ENCODE measurements at places on chromosomes 3 and 15.

DNA sequence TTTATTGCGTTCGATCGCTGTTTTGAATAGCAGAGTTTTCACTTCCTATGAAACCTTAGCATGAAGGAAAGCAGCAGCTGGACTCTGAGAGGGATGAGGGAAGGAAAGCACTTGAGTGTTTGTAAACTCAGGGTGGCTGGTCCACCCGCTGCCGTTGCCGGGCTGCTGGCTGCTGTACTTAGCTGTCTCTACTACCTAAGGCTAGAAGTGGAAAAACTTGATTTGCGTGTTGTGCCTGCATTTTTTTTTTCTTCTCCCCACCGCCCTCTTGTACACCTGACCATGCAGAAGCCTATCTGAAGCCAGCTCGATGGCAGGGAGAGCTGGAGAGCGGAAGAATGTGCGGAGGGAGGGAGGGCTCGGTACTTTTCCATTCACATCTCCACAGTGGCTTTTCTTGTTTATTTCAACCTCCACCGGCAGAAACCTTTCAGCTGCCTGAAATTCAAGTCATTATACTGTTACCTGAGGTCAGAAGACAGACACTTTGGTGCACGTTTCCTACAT is 4.8 kb upstream of the BCL6 start:
- DNase-seq = no peak

DNA sequence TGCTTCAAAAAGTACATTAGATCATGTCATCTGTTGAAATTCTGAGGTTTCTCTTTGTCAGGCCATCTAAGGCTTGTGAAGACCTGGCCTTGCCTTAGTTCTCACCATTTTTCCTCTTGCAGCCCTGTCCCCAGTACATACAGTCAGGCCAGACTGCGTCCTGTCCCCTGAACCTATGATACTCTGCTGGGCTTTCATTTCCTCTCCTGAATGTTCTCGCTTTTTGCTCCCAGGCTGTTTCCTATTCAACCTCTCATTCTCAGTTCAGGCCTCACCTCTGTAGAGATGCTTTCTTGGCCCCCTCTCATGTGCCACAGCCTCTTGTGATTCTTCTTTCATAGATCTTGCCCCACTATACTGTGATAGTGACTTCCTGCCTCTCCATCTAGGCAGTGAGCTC is 648.8 kb upstream of the KCNMB2 start:
- no peak for DNase-seq

DNA sequence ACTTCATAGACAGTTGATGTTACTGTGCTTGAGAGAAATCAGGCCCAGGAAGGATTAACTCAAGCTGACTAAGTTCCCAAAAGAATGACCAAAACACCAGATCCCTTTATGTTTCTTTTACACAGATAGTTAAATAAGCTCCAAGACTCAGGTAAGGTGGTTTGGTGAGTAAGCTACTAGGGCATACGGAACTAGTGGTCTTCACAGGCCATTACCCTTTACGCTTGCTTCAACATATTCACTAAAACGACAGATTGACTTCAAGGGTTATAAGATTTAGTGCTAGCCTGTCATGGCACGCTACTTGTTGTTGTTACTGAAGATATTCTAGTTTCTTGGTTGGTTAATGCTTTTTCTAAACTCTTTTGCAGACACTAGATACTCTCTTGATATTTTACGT is 369.3 kb downstream of the LPP start:
- no peak for DNase-seq

GRCh38 chr15:63049783-63050371 is 7.3 kb downstream of the TPM1 start:
- no peak for DNase-seq

DNA sequence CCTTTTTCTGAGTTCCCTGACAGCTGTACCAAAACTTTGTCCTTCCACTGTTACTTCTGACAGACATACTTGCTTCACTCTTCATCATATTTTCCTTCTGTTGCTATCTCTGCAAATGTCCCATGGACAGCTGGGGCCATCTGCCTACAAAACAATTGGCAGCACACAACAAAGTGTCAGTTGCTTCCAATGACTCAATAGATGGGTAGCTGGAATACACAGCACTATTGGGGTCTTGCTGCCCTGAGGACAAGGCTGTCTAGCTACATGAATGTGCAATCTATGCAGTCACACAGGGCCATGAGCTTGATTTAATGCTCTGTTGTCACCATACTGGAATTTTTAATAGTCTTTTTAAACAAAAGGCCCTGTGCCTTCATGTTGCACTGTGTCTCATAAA is 192.8 kb downstream of the DTWD1 start:
- no peak for DNase-seq

DNA sequence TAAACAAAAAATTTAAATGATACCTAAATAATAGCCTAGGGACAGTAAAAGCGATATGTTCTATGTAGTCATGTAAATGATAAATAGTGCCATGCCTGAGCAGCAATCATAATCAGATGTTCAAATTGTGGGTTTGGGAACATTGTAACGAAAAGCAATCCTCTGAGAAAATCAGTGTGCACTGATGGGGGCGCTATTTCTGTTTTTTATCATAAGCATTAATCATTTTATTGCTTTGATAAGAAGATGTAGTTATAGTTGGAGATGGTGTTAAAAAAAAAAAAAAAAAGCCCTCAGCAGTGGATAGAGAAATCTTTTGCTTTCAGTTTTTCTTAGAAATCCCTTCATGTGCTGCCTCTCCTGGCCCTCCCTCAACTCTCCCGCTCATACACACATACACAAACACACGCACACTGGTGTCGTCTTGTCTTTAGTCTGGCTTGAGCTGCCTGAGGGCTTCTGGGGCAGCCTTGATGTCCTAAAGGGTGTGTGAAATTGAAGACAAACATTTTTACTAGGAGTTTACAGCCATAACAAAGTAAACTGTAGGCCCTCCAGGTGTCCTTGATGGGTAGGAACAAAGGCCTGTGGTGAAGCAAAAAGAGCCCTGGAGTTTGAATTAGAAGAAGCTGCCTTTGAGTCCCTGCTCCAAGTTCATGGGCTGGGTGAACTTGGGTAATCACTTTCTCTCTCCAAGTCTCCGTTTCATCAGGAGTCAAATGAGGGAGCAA is 428.1 kb downstream of the SOX2 start:
- peak; percentile 63 for DNase-seq

- DNase-seq = no peak
Measured at GRCh38 chr3:197686899-197687298, 49.8 kb downstream of the RUBCN start.

DNA sequence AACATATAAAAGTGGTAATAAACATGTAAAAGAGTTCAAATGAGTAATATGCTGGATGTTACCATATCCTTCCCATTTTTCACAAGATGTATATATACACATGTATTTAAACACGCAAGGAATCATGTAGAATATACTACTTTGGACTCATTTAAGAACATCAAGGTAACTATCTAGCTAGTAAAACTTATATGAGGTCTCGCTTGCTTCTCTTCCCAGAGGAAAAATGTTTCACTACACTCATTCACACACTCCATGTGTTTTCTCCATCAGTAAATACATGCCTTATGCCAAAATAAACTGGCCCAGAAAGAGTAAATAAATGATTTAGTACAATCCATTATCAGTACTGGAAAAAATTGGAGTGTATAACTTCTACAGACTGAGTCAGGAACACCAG is 229.2 kb upstream of the MME start:
- DNase-seq = no peak

GRCh38 chr3:117536006-117536405 is 826.4 kb downstream of the TUSC7 start:
- no peak for DNase-seq

DNA sequence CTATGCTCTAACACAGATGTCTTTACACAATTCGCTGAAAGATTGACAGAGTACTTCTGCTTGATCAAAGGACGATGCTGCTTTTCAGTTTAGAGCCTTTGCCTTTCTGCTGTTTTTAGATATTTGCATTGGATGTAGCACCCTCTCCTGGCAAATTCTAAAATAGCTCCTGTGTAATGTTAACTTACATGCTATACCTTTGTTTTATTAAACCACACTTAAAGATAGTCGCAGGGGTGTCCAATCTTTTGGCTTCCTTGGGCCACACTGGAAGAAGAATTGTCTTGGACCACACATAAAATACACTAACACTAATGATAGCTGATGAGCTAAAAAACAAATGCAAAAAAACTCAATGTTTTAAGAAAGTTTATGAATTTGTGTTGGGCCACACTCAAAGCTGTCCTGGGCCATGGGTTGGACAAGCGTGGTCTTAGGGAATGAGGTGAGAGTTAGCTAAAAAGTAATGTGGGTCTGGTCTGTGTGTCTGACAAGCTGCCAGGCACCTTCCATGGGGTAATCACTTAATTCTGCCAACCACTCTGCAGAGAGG is 62.9 kb downstream of the ATG7 start:
- peak; percentile 25 for DNase-seq

DNA sequence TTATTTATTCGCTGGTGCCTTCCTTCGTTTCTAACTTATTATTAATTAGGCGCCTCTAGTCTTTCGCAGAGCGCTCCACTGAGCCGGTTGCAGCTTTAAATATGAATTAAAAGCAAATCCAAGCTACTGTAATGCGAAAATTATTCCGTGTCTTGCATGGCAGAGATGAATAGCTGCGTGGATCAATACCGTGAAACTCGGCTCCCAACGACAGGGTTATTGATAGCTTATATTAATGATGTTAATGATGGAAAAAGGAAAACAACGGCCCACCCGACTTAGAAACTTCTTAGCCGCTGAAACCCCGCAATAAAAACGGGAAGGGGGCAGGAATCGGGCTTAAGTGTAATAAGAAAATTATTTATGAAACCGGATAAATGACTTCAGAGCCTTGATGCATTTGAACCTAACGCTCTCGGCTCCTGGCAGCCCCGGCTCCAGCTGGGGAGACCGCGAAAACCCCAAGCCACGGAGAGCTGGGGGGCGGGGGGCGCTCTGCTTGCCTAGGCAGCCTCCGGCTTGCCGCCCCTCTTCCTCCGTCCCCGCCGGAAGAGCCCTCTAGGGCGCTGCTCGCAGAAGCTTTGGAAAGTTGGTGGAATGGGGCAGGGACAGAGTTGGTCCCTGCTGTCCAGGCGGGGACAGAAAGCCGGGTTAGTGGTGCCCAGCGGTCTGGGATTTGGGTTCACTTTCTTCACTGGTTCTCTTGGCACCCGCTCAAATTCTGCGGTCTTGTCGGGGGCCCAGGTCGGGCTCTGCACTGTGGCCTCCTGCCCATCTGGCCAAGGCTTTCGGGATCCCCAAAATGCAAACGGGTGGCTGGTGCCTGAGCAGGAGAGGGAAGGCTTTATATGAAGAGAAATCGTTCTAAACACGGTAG is 7.7 kb upstream of the ONECUT1 start:
- DNase-seq = no peak

- no peak for DNase-seq
Measured at GRCh38 chr15:74468341-74469032, 7.5 kb upstream of the UBL7 start.

GRCh38 chr3:177427540-177427939 is 230.3 kb upstream of the TBL1XR1 start:
- no peak for DNase-seq

- no peak for DNase-seq
Measured at GRCh38 chr3:4825436-4826236, 153.6 kb upstream of the BHLHE40 start.

DNA sequence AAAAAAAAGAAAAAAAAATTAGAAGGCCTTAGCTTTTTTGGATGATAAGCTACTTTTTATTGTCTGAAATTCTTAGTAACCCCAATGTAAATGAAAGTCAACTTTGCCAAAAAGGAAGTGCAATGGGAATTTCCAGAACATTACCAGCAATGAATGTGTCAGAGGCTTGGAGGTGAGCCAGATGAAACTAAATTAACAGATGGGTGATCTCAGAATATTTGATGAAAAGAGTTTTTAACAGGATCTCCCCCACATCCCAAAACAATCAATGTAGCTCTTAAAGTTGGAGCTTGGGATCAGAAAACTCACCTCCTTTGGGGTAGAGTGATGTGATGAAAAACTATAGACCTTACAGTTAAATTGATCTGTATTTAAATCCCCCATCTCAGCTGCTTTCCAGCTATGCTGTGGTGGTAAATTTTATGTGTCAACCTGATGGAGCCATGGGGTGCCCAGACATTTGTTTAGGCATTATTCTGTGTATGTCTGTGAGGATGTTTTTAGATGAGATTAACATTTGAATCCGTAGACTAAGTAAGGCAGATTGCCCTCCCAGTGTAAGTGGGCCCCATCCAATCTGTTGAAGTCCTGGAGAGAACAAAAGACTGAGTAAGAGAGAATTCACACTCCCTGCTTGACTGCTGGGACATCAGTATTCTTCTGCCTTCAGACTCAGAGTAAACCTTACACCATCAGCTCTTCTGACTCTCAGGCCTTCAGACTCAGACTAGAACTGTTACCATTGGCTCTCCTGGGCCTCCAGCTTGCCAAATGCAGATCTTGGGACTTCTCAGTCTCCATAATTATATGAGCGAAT is 84.3 kb upstream of the TNFSF10 start:
- DNase-seq = peak; percentile 43

- no peak for DNase-seq
Measured at GRCh38 chr15:50828610-50829206, 63.2 kb upstream of the SPPL2A start.

DNA sequence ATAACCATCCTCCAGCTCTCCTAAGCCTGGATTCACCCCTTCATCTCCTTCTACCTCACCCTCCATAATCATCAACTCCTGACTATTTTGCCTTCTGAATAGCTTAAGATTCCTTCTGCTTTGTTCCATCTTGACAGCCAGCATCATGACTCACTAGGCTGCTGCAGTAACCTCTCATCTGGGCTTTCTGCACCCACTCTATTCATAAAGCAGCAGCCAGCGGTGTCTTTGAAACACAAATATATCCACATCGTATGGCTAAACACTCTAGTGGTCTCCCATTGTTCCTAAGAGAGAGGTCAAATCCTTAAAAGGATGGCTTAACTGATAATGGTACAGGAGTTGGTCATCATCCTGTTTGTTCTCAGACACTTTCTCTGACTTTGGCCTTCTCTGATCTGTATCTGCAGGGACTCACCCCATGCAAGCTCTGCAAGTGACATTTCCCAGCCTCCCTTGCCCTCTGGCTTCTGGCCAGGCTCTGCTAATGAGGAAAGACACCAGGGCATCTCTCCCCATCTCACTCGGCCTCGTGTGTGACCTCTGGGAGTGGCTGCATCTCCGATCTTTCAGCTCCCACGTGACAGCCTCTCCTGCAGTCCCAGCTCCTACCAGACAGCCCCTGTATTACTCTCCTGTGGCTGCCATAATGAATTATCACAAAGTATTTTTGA is 6.2 kb downstream of the GRK7 start:
- no peak for DNase-seq

- DNase-seq = no peak
Measured at GRCh38 chr3:111506435-111506834, 35.6 kb upstream of the CD96 start.

DNA sequence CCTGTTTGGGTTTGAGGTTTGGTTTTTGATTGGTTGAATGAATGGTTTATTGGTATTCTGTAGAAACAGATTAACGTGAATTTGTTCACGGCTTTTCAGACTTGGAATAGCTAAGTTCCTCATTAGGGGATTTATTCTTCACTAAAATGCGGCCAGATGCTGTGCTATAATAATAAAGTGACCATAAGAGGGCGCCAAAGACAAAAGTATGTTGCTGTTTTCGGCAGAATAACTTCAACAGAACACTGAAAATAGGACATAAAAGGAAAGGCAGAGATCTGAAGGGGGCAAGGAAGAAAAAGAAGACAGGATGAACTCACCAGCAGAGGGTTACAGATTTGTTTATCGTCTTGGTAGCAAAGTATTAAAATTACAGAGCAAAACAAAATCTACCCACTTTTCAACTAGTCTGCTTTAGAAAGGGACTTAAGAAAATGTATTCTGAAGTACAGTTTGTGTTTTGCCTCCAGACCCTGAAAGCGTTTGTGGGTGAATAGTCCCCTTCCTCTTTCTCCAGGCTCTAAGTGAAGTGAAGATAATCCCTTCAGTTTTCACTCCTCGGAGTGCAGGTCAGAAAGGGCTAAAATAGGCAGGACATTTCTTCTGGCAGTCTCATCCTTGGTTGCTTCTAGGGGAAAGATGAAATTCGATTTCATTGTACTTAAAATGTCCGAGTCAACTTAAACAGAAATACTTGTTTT is 147.6 kb downstream of the IL20RB start:
- peak; percentile 72 for DNase-seq
